LHCN-M2 (cell line): ENCODE measurements at places on chromosomes 3 and 15. TPM values are rescaled to one million over a fixed set of nuclear protein-coding genes. Genes with fewer than 3 reads are reported as not detected.

- peak; percentile 27 for DNase-seq
These were observed 6.1 kb upstream of the CMTM6 start for GRCh38 chr3:32508711-32509110.

DNA sequence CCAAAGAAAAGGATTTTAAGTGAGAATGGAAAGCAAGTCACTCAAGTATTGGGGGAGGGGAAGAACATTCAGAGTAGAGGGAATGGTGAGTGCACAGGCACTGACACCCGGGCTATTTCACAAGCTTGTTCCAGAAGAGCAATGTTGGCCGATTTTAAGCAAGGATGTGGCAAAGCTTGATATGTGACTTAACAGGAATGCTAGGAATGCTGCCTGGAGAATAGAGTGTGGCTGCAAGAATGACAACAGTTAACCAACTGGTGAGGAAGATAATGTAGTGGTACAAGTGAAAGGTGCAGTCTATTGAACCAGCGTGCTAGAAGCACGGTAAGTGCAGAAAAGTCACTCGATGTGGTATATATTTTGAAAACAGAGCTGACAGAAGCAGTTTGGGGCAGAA lies 6.2 kb upstream of the CCDC80 start:
- peak; percentile 96 for DNase-seq

DNA sequence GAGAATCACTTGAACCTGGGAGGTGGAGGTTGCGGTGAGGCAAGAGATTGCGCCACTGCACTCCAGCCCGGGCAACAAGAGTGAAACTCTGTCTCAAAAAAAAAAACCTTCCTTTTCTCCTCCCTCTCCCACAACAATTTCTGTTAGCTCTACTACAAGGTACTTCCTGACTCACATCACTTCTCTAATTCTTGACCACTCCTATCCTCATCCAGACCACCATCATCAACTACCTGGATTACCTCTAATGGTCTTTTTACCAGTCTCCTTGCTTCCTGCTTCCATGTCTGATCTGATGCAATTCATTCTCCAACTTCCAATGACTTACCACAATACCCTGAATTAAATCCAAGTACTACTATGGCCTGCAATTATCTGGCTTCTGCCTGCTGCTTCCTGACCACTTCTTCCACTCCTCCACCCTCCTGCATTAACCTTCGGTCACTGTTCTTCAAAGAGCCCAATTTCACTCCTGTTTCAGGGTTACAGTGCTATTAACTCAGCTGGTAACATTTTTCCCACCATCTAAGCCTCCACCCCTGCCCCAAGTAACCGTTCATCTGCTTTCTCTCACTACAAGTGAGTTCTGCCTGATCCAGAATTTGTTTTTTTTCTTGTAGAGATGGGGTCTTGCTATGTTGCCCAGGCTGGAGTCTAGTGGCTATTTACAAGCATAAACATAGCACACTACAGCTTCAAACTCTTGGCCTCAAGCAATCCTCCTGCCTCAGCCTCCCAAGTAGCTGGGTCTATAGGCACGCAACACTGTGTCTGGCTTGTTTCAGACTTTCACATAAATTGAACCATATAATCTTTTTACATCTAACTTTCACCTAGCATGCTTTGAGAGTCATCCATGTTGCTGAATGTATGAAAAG lies 27.8 kb downstream of the DCAF1 start:
- DNase-seq: no peak

DNA sequence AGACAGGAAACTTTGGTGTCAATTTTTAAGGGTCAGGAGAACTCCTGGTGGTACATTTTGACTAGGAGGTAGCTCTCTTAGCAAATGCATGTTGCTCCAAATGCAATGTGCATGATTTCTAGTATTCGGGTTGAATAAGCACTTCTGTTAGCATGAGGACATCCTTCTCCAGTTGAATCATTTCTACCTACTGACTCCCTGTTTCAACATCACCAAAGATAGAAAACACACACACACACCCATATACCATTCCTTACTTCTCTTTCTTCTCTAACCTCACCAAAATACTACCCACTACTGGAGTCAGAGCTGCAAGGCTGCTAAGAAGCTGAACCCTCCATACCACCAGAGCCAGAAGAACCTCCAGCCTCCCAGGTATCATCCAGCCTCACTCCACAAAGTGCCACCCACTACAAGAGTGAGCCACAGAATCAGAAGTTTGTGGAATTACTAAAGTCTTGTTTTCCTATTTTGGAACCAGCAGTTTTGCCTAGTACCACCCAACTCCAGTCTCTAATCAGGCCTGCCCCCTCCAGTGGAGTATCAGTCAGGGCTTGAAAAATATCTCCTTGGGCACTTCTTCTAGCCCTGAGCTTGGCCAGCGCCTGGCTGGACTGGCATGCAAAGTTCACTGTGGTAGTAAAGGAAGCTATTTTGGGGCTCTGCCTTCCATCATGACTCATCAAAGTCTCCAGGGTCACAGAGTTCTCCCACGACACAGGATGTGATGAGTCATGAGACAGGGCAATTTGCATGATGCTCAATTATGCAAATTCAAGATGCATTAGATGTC lies 110.3 kb downstream of the CYP19A1 start:
- peak; percentile 95 for DNase-seq

DNA sequence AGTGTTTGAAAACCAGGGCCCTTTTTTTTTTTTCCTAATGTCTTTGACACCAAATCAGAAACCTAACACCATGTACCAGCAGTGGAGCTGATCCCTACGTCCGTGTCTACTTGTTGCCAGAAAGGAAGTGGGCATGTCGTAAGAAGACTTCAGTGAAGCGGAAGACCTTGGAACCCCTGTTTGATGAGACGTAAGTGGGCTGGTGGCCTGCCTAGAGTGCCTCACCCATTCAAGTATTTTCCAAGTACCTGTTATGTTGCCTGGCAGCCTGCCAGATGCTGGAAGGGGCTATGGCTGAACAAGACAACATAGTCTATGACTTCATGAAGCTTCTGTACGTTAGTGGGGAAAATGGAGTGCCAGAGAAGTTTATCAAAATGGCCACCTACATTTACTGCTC lies 39.7 kb downstream of the ESYT3 start:
- no peak for DNase-seq

GRCh38 chr15:84658080-84658787 lies at the start of gene NMB:
TSS of gene NMB (minus strand) at chr15:84658199. CDS start at chr15:84658152, 47 bp downstream.
- peak; percentile 67 for DNase-seq

- DNase-seq: peak; percentile 16
These were observed 619 bp downstream of the ATXN7 start for GRCh38 chr3:63864008-63864964.

GRCh38 chr3:95810462-95810861 lies 1003.9 kb upstream of the EPHA6 start:
- no peak for DNase-seq

DNA sequence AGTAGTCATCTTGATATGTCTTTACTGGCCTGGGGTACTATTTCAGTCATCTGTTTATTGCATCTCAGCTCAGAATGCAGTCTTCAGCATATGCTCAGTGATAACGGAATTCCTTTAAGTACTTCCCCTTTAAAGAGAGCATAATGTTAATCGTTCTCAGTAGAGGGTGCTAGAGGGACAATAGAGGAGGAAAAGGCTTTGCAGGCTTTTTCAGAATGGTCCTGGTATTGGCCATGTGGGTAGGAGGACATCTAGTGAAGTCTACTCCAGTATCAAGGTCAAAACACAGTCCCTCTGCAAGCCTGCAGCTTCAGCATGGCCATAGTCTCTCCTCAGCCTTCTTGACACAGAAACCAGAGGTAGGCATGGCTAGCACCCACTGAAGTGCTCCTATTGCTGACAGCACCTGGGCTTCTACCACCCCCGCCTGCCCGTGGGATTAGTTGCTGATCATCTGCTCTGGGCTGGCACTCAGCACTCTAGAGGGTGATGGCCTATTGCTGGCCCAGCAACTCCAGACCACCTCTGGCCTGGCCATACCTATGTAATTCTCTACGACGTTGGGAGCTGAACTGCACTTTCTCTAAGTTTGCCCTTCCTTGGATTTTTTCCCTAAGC lies 65.4 kb downstream of the KCNH8 start:
- DNase-seq: no peak

- DNase-seq: no peak
These were observed 171.5 kb downstream of the IL5RA start for GRCh38 chr3:2938711-2939110.

GRCh38 chr3:184656829-184657681 lies 54.8 kb downstream of the MAGEF1 start:
- peak; percentile 96 for DNase-seq

DNA sequence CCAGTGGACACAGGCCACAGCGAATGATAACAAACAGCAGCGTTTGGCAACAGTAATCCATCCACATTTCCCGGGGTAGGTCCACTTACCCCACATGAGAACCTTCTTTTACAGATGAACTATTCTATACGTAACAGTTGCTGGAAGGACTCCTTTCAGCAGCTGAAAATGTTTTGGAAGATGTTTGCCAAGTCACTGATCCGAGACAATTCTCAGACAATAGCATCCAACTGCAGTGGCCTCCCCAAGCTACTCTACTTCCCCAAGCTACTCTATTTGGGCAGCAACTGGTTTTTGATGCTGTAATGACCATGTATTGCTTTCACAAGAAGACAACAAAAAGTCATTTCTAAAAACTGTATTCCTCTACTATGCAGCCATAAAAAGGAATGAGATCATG lies 87.5 kb downstream of the ADAMTS17 start:
- no peak for DNase-seq

DNA sequence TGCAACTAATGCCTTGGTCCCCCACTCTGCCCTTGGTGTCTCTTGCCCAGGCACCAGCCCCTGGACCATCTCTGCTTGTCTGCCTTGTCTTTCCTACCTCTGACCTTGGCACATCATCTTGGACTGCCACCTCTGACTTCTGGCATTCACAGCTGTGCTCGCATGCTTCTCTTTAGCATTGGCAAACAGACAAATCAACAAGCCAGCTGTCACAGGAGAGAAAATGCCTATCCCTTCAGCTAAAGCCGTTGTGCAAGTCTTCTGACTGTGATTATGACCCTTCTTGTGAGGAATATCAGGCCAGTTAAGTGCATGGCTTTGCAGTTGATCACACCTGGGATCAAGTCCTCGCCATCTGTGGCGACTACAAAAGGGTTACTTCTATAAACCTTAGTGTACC lies 84.6 kb downstream of the PRICKLE2 start:
- DNase-seq: peak; percentile 32

DNA sequence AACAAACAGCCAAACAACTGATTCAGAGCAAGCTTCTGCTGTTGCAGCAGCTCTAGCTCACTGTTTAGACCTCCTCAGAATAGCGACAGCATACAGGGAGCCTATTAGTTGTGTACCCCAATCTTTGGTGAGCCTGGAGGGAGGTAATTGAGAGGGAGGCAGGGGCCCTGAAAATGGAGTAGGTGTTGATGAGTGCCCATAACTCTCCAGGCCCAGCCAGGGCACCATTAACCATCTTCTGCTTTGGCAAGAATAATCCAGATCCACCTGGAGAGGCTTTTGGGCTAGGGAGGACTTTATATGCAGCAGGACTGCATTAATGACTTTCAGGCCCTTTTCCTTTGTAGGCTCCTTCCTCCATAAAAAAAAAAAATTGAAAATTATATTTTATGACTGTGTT lies 20.9 kb downstream of the PLCL2 start:
- no peak for DNase-seq

DNA sequence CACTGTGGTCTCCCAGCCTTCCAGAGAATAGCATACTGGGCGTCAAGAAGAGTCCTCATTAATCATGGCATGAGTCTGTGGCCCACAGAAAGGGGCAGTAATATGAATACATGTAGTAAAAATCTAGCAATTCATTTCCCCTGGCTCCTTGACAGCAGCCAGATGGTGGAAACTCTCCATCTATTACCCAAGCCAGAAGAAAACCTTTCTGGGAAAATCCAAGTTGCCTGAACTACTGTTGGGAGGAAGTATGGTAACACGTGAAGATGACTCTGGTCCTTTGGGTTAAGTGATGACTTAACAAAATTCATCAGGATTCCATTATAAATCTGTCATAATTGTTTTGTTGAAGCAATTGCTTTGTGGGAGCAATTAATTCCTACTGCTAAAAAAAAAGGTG lies 530.5 kb downstream of the FHIT start:
- DNase-seq: no peak

DNA sequence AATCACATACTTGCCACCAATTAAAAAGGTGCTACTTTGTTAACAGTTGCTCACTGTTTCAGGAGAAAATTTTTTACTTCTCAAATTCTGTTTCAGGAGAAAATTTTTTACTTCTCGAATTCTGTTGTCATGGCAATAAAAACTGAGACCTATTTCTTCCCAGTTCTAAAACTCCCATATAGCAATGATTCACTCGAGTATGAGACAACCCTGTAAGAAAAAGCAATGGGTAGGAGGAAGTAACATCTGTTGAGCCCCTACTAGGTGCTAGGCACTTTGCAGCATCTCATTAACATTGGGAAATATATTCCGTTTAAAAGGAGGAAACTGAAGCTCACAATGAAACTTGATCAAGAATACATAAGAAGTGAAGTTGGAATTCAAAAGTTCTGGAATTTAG lies 35.1 kb upstream of the IGSF11 start:
- no peak for DNase-seq

DNA sequence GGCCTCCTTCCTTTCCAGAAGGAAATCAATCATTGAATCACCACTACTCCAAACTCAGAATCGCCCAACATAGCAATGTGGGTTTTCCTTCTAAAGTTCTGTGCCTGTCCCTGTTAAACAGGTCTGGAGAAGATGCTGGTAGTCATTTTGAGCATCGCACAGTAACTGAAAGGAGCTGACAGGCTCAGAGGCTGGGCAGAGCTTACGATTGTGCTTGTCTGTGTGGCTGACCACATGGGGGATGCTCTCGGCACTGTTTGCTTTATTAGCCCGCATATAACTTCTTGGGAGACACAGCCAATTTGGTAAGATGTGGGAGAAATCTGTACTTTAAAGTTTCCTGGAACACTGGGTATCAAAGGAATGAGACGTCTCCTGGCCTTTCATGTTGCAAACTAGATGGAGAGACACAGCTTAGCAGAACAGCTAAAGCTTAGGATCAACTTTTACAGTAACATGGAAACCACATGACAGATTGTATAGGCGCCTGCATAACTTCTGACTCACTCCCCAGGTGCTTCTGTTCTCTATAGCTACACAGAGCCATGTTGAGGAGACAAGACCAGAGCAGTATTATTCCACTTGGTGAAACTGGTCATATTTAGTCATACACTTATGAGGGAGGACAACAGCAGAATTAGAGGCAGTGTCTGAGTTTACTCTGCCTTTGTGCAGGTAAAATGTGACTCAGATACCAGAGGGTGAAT lies 374.1 kb downstream of the RORA start:
- DNase-seq: no peak

- no peak for DNase-seq
These were observed 44.9 kb downstream of the CPN2 start for GRCh38 chr3:194306109-194306686.

SLC22A13 gene
- total RNA-seq: 0.29 and 1.2 TPM in 2 replicates

RGMA gene
- 1.7 TPM in 1 of 2 replicates, not detected in the other for total RNA-seq

GOLGA8Q gene
- total RNA-seq: 0.77 and 1.2 TPM in 2 replicates

KCNH8 gene
- total RNA-seq: not detected in 2 replicates

ALDH1L1 gene
- total RNA-seq: 0.11 TPM in 1 of 2 replicates, not detected in the other

TM4SF1 gene
- 405 and 503 TPM in 2 replicates for total RNA-seq

GASK1A gene
- total RNA-seq: not detected in 2 replicates
